CD4-positive, alpha-beta T cell treated with Interleukin-12 subunit alpha and Interleukin-12 subunit beta, for 1 hour (primary cell): ENCODE measurements at places on chromosomes 16 and 17.

- DNase-seq, result no peak
Observed at GRCh38 chr16:79050063-79050462, 550.5 kb downstream of the MAF start.

DNA sequence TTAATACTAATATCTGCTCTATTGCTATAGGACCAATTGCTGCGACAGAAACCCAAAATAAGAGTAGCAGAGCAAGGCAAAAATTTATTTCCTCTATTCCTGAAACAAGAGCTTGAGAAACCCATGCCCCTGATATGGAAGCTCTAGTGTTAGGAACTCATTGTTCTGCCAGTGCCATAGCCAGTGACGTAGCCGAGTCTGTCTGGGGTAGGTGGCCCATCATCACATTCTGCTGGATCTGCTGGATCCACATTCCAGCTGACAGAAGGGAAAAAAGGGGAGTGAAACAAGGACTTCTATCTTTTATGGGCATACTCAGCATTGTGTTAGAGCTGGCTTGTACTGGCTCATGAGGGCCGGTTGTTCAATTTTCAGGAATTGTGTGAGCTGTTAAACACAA, 248.9 kb upstream of the MON1B start:
- no peak for DNase-seq

- no peak for DNase-seq
Observed at GRCh38 chr17:53749178-53749577, 73.5 kb upstream of the KIF2B start.

DNA sequence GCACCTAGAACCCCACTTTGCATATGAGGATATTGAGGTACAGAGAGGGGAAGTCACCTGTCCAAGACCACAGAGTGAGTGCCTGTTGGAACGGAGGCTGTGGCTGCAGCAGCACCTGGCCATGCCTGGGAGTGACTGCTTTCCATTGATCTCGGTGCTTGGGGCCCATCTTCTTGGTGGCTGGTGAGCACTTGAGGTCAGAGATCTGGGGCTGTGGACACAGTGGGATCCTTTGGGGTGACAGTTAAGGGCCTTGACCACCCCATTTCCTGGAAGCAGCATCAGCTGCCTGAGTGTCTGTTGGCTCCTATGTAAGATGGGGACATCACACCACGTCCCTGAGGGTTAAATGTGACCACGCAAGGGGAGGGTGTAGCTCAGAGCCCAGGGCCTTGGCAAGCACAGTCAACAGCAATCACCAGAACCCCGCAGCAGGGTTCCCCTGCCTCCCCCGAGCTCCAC, 111.7 kb downstream of the IRF8 start:
- no peak for DNase-seq

- DNase-seq, result peak; percentile 44
Observed at GRCh38 chr17:76700617-76701470, 9.9 kb downstream of the MXRA7 start.

GRCh38 chr17:57391857-57392471, 135.6 kb downstream of the MSI2 start:
- DNase-seq, result no peak

DNA sequence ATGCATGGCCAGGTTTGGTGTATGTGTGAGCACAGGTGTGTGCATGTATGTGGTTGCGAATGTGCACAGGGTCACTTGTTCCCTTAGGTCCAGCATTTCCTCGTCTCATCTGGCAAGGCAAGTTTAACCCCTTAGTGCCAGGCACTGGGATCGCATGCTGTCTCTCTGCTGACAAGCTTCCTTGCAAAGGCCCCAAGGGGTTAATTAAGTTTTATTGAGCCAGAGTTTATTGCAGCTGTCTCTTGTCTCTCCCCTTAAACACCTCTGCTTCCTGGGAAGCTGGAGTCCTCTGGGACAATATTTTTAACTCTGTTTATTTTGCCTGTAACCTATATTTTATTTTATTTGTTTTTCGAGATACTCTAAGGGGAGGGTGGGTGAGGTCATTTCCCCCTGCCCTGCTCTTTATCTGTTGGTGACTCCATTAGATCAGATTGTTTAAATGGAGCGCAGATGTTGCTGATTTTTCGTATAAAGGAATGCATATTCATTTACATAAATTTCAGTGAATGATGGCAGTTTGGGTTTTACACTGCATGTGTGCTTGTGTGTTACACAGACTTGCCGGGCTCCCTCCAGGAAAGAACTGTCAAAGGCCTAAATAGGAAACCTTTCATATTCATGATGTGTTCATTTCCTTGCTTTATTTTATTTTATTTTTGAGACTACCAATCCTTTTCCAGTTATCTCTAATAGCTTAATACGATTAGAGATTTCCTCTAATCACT, 99.7 kb downstream of the CBLN1 start:
- no peak for DNase-seq

DNA sequence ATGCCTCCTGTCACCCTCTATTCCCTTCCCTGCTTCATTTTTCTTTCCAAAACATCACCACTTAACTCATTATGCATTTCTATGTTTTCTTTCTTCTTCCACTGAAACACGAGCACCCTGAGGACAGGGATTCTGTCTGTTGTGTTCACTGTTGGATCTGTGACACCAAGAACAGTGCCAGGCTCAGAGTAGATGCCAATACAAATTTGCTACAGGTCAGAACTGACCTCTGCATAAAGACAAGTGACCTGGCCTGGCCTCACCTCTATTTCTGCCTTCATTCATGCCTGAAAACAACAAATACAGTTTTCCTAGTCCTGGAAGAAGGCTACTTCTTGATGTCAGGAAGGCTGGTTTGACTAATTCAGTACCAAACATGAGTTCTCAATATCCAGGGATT, 45.1 kb downstream of the SMPD3 start:
- no peak for DNase-seq

GRCh38 chr16:84879569-84880487, 60.0 kb downstream of the CRISPLD2 start:
- DNase-seq, result no peak

DNA sequence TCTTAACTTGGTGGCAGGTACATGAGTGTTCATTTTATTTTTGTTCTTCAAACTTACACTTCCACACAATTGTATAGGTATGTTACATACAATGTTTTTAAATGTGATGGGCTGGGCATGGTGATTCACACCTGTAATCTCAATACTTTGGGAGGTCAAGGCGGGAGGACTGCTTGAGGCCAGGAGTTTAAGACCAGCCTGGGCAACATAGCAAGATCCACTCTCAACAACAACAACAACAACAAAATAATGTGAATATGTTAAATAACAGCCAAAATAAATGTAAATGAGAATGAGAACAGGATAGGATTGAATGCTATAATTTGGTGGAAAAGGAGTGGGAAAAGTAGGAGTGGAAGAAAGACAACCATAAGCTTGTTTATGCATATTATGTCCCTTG, 2.6 kb downstream of the NSMCE1 start:
- DNase-seq, result no peak

GRCh38 chr17:60971515-60972369, 294.1 kb downstream of the BCAS3 start:
- DNase-seq, result peak; percentile 45

DNA sequence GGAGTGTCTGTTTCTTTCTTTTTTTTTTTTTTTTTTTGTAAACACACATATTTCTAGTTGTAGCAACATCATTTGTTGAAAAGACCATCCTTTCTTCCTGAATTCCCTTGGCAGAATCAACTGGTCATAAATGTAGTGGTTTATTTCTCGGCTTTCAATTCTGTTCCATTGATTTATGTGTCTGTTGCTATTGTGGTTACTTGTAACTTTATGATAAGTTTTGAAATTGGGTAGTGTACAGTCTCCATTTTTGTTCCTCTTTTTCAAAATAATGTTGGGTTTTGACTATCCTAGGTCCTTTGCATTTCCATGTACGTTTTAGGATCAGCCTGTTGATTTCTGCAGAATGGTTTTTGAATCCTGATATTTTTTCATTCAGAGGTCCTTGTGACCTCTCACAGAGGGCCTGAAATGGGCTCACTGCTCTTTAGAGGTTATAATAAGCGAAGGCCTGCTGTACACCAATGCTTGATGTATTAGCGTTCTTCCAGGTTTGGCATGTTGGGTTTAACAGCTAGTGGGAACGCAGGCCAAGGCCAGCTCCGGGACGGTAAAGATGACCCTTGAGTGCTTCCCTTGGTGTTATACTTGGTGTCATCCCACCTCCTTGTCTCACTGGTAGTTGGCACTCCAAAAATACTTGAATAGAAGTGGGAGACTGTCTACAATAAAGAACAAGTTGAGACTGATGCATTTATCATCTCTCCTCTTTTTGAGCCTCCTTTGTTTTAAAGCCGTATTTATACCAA, 43.8 kb downstream of the ZNRF1 start:
- DNase-seq, result no peak

GRCh38 chr17:27565874-27566670, 64.9 kb upstream of the LGALS9 start:
- DNase-seq, result no peak

GRCh38 chr17:75059369-75060345, 12.6 kb downstream of the KCTD2 start:
- peak; percentile 19 for DNase-seq

GRCh38 chr17:73122953-73123605, 30.6 kb upstream of the SLC39A11 start:
- DNase-seq, result no peak

DNA sequence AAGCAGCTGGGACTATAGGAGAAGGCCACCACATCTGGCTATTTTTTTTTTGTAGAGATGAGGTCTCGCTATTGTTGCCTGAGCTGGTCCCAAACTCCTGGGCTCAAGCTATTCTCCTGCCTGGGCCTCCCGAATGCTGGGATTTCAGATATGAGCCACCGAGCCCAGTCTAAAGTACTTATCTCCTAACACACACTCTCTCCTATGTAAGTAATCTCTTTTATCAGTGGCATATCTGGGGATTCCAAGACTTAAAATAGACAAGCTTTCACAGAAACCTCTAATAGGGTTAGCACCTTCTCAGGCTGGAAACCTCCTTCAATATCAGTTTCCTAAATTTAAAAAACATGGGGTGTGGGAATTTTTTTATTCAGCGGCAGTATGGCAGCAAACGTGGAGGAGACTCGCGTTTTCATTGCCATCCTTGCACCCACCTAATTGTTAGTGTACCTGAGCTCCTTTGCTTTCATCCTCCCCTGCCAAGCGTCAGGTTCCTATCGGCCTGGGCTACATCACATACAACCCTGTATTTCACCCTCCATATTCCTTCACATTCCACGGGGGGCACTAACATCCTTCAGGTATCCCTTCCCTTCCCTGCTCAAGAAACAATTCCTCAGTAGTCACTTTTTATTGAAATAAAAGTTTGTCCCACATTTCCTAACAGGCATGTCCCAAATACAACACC, 1.1 kb downstream of the EZH1 start:
- no peak for DNase-seq

DNA sequence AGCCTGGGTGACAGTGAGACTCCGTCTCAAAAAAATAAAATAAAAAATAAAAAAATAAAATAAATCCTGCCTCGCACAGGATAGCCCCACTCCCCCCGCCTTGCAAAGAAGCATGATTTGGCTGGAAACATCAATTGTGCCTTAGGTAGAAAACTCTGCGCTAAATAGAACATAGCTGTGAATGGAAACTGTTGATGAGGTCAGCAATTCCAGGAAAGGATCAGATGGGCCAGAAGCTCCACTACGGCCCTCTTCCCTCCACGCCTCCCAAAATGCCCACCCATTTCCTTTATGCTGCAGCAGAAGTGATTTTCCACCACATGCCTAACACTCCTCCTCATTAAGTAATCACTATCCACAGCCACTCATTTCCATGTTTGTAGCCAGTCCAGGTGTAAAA, 473.4 kb downstream of the XYLT1 start:
- DNase-seq, result no peak

DNA sequence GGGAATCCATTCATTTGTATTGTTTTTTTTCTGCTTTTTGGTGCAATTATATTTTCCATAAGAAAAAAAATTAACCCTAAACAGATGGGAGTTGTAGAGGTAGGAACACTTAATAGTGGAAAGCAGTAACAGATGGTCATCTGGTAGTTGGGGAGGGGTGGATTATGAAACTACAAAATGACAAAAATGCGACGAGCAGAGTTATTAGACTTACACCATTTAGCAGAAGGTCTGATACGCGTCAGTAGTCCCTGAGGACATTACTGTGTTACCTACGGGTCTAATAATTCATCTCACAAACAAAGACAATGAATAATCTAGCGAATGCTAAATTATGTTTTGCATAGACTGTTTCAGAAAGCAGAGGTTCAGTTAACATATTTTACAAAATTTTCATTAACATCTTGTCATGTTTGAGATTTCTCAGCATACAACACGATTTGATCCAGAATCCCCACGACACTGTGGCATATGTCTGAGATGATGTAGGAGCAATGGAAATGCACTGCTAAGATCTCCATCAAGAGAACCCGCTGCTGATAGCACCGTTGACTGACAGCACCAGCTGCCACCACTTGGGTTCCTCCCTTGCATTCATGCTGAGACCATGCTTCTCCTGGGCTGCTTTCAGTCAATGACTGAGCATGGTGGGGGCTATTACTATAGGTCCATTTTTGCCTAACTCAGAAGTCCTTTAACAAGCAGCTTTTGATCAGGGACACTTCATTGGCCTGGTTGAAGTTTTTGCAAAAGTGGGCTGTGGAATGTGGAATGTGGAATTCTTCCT, 182.2 kb upstream of the CPHXL start:
- DNase-seq, result no peak

- peak; percentile 32 for DNase-seq
Observed at GRCh38 chr17:78879635-78880186, 23.3 kb downstream of the CEP295NL start.

- DNase-seq, result peak; percentile 45
Observed at GRCh38 chr17:66331038-66331816, 28.8 kb downstream of the PRKCA start.

- DNase-seq, result no peak
Observed at GRCh38 chr17:17511881-17512858, 16.0 kb upstream of the RASD1 start.

- peak; percentile 60 for DNase-seq
Observed at GRCh38 chr17:78789663-78790181, 7.6 kb upstream of the CYTH1 start.

DNA sequence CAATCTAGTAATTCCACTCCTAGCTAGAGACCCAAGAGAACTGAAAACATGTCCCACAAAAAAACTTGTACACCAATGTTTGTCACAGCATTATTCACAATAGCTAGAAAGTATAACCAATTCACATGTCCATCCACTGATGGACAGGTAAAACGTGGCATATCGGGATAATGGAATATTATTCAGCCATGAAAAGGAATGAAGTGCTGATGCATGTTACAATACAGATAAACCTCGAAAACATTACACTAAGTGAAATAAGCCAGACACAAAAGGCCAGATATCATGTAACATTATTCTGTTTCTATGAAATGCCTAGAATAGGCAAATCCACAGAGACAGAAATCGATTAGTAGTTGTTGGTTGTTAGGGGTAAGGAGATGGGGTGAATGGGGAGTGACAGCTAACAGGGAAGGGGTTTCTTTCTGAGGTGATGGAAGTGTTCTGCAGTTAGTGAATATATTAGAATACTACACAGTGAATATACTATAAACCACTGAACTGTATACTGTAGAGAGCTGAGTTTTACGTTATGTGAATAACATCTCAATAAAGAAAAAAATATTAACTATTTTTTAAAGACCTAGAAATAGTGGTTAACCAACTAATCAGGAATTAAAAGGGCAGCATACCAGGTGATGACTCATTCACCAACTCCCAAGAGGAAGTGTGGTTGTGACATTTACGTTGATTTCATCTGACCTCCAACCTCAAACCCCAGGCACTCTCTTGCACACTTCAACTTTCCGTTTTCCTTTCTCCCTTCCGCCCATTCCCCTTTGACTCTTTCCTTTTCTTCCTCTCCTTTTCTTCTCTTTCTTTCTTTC, 48.6 kb downstream of the GAS7 start:
- DNase-seq, result peak; percentile 37

GRCh38 chr16:80084614-80085013, 456.2 kb upstream of the DYNLRB2 start:
- peak; percentile 29 for DNase-seq

- DNase-seq, result no peak
Observed at GRCh38 chr17:72754513-72754912, 338.0 kb downstream of the SLC39A11 start.
